HT1080 (cell line): ENCODE measurements at places on chromosomes 13 and 19. TPM values are rescaled to one million over a fixed set of nuclear protein-coding genes. Genes with fewer than 3 reads are reported as not detected.

NLRP7 gene
- total RNA-seq, result not detected in 2 replicates

ZNF221 gene
- total RNA-seq, result 3.1 and 3.7 TPM in 2 replicates

FXYD1 gene
- total RNA-seq, result not detected in 2 replicates

NCR1 gene
- total RNA-seq, result 0.43 TPM in 1 of 2 replicates, not detected in the other

IL12RB1 gene
- total RNA-seq, result 0.13 and 1.0 TPM in 2 replicates

LDLR gene
- 53.6 and 67.8 TPM in 2 replicates for total RNA-seq

MIA gene
- total RNA-seq, result 6.7 and 9.5 TPM in 2 replicates

GNG8 gene
- total RNA-seq, result not detected in 2 replicates

COL5A3 gene
- not detected in 2 replicates for total RNA-seq

TSSK6 gene
- total RNA-seq, result 1.1 and 1.4 TPM in 2 replicates

MAMSTR gene
- total RNA-seq, result 0.35 TPM in 1 of 2 replicates, not detected in the other

SLC7A10 gene
- total RNA-seq, result not detected in 2 replicates

ZBTB45 gene
- total RNA-seq, result 9.2 and 12.5 TPM in 2 replicates

ZBTB32 gene
- total RNA-seq, result not detected in 2 replicates

GNG7 gene
- total RNA-seq, result not detected in 2 replicates

ZNF528 gene
- total RNA-seq, result 9.2 and 11.0 TPM in 2 replicates

ZNF729 gene
- total RNA-seq, result not detected in 2 replicates

GRK1 gene
- not detected in 2 replicates for total RNA-seq

IL11 gene
- total RNA-seq, result 52.7 and 56.0 TPM in 2 replicates

EFNB2 gene
- 17.4 and 22.4 TPM in 2 replicates for total RNA-seq

CGB5 gene
- total RNA-seq, result 0.16 and 0.67 TPM in 2 replicates

CD22 gene
- 23.2 and 27.6 TPM in 2 replicates for total RNA-seq

ZNF611 gene
- total RNA-seq, result 3.6 and 4.0 TPM in 2 replicates

TSKS gene
- not detected in 2 replicates for total RNA-seq

LRRC4B gene
- 0.03 and 0.08 TPM in 2 replicates for total RNA-seq

TEX26 gene
- not detected in 2 replicates for total RNA-seq

C5AR2 gene
- 0.30 TPM in 1 of 2 replicates, not detected in the other for total RNA-seq

TEAD2 gene
- 6.5 and 7.6 TPM in 2 replicates for total RNA-seq

USP12 gene
- 34.1 and 42.1 TPM in 2 replicates for total RNA-seq

CEACAM6 gene
- total RNA-seq, result not detected in 2 replicates

TEX101 gene
- total RNA-seq, result not detected in 2 replicates

LRG1 gene
- total RNA-seq, result not detected in 2 replicates
